CD4-positive, alpha-beta T cell treated with Interleukin-15 for 1 hour (primary cell): ENCODE measurements at places on chromosomes 6 and 20.

GRCh38 chr6:712805-713204 lies 19.9 kb upstream of the EXOC2 start:
- DNase-seq: no peak

GRCh38 chr6:21478411-21478810 lies 115.1 kb upstream of the SOX4 start:
- no peak for DNase-seq

DNA sequence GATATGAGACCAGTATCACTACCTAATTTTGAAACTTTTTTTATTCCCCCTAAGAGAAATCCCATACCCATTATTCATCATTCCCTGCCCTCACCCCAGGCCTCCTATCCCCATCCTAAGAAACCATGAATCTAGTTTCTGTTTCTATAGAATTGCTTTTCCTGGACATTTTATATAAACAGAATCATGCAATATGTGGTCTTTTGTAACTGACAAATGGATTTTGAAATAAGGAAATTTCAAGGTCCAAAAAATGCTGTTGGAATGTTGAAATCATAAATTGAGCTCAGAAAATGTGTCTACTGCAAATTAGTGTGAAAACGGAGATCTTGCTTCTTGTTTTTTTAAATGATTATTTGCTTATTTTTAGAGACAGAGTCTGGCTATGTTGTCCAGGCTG lies 25.1 kb downstream of the RNF217 start:
- DNase-seq: no peak

DNA sequence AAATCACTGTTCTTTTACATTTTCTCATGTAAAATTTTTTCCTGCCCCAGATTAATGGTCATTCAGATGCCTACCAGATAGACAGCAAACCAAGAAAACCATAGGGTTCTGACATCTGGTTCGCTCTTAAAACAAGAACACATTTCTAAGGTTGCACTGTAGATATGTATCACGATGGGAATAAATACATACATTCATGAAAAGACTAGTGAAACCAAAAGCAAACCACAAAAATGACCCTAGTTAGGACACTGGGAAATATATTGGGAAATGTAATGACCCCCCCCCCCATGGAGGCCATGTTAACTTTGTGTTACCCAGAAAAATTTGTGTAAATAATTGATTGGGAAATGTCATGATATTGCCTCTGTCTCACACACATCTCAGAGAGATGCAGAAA lies 37.5 kb downstream of the MTFR2 start:
- DNase-seq: no peak

DNA sequence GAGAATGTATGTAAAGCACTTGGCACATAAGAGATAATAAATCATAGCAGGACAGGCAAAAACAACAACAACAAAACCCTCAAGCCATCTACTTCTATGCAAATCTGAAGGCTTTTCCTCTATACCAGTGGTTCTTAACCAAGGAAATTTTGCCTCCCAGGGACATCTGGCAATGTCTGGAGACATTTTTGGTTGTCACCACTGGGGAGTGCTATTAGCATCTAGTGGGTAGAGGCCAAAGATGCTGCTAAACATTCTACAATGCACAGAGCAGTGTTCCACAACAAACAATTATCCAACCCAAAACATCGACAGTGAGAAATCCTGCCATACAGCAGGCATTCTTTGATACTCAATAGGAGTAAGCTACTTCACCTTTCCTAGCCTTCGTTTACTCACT lies 28.2 kb downstream of the NDRG3 start:
- no peak for DNase-seq
